ENCODE measurements at places on chromosomes 6 and 20.

DNA sequence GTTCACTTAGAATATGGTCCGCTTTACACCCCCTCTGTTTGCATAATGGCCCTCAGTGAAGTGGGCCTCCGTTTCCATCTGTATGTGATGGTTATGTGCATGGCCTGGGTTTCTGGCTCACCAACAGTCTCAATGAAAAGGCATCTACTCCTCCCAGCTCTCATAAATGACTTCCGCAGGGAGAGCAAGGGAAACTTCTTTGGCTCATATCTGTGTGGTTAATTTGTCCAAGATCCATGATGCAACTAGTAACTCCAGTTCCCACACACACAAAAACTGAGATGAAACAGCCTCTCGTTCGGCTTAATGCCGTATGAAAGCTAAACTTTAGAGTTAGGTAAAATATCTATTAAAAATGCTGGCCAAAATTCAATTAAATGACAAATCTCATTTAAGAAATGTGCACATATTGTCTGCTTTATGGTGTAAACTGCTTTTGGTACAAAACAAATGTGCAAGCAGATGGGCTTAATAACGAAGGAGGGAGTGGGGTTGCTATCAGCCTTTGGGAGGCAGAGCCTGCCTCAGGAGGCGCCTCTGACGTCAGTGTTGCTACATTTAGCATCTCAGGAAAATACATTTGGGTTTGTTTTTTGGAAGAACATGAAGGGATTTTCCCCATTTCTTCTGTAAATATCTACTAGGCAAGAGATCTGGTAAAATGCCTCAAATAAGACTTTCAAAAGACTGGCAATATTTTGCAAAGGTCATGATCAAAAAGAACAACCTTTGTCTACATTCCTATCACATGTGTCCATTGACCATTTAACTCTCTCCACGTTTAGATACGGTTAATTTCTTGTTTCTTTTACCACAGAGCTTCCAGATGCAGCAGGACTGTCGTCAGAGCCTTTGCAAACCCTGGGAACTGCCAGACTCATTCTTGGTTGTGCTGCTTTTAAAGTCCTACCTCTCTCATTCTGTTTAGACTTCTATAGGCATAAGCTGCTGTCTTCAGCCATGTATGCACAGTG, 96.8 kb downstream of the ARMC2 start:
- no peak for DNase-seq

DNA sequence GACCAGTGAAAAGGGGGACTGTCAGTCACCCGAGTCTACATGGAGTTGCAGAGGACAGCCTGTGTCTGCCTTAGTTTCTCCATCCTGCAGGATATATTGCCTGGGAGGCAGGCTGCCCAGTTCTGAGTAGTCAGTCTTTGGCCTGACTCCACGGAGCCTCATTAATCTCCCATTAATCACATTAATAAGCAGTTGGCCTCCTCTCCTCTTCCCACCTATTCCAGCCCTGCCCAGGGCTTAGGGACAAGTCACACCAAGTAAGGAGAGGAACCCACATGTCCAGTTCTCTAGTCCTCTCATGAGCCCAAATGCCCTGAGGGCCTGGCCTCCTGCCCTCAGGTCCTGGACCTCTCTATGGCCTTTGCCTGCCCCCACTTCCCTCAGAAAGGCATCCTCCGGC, 1.3 kb upstream of the MUCL3 start:
- no peak for DNase-seq

GRCh38 chr6:106844930-106845329, 129.6 kb downstream of the CD24 start:
- no peak for DNase-seq

GRCh38 chr6:8468552-8469356, 33.4 kb upstream of the SLC35B3 start:
- no peak for DNase-seq

DNA sequence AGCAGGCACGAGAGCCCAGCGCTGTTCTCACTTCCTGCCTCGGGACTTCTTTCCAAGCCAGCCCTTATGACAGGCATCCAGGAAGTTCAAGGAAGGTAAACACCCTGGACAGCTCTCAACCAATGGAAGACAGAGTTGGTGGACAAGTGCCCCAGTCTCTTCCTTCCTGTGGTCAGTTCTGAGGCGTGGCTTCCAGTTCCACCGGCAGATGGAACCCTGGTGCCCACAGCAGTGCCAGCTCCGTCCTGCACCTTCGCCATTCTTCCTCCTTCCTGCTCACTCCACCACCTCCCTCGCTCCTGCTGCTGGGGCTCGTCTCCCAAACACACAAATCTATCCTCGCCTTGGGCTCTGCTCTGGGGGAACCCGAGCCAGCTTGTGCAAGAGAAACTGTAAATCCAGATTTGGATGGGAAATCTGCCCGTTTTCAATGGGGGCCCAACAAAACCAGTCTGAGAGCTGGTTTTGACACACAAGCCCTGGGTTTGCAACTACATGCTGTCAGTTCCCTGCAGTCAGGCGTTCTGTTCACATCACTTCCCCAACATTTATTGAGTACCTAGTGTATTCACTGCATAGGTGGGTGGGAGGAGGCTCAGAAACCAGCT, 162.7 kb downstream of the GRM4 start:
- DNase-seq: peak; percentile 36

DNA sequence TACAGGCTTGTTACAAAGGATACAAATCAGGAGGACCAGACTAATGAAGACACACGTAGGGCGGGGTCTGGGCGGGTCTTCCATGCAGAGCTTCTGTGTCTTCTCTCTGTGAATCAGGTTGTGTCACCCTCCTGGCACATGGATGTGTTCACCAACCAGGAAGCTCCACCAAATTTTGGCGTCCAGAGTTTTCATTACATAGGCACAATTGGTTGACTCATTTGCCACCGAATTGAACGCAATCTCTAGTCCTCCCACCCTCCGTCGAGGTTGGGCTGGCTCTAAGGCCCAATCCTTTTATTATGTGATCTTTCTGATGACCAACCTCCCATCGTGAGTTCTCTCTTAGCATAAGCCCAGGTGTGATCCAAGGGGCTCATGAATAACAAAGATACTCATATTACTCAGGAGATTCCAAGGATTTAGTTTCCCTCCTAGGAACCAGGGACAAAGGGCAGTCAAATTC, 36.3 kb upstream of the DDR1 start:
- DNase-seq: no peak

DNA sequence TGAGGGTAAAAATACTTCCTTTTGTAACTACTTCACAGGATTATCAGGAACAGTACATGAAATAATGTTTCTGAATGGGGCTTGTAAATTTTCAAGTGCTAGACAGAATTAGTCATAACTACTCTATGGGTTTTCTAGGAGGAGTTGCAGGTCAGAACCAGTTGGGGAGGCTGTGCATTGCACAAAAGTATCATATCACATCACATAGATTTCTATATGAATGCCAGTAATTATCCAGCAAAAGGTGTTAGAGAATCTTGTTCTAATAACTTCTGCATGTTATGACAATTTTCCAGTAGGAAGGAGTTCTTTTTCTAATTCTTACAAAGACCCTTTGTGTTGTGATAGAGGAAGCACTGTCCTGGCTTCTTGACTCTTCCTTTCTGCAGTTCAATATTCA, 551.6 kb downstream of the COL12A1 start:
- no peak for DNase-seq
